ENCODE measurements at places on chromosomes 3 and 15.
A peak's percentile ranks its signal among the peaks of the same experiment; 100 is the strongest.

DNA sequence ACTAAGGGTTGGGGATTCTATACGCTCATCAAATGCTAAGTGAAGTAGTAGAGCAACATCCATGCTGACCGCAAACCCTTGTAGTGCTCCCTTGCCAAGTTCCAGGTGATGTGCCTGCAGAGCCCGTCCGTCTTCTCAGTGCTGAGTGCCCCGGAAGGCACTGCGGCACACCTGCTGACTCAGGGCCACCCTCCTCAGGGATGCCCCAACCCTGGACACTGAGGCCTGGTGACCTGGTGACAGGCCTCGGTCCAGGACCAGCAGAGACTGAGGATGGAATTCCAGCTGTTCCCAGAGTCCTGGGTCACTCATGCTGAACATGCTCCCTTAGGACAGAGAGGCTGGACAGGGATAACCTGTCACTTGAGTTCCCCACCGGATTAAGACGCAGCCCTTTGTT lies 422.5 kb downstream of the OCA2 start:
- no peak for DNase-seq

DNA sequence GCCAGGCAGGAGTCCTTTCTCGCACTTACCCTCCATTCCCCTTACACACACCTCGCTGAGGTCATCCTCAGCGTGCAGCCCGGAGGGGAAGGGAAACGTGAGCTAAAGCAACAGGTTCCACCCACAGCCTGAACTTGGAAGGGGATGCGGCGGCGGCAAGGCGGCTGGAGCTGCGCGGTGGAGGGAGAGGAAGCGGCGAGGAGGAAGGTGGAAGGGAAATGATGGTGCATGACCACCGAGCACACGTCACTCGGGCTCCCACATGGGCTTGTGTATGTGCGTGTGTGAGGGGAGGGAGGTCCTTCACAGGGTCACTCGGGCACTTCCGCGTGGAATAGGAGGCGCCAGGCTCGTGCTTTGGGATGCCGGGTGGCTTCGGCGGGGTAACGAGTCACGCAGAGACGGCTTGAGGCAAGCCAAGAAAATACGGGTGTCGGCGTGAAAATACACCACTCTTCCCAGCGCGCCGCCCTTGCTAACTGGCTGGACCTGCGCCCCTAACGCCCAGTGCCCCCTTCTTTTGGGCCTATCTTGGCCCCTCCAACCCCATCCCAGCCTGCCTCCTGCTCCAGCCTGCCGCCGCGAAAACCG lies 225.5 kb upstream of the IL12A start:
- DNase-seq = peak; percentile 90

DNA sequence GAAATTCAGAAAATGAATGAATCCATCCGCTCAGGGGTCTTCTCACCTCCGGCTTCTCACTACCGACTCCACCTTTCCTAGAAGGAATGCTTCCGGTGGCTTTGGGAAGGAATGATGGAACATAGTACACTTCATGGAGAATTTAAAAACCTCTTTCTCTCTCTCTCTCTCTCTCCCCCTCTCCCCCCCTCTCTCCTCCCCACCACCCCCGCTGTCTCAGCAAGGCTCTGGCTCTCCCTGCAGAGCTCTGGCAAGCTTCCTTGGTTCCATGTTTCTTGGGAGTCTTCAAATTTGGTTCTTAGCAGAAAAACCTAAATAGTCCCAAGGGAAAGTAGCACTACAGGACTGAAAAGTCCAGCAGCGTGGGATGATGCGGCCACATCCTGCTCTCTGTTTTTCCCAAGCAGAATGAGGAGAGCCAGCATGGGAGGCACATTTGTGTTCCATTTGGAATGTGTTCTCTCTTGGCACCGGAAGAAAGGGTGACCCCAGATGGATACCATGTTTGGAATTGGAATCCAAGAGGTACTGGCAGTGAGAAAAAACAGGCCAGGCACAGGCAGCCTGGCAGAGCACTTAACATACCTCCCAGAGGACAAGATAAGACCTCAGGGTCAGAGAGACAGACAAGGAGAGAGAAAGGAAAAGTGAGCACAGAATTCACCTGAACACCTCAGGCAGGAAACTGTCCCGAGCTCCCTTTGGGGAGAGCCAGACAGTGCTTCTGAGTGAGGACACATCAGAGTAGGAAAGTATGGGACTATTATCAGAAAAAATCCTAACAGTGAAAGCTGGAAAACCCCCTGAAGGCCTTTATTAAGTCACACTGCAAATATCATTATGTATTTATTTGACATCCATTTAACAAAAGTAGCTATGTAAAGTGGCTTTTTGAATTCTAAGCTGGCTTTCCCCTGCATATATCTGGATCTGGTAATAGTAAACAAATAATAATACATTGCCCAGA lies at the start of gene POPDC2:
Gene POPDC2 (minus strand): TSS at position 116 of the 967 bp plus-strand sequence. CDS start 166 bp downstream, outside the sequence.
- DNase-seq = no peak

DNA sequence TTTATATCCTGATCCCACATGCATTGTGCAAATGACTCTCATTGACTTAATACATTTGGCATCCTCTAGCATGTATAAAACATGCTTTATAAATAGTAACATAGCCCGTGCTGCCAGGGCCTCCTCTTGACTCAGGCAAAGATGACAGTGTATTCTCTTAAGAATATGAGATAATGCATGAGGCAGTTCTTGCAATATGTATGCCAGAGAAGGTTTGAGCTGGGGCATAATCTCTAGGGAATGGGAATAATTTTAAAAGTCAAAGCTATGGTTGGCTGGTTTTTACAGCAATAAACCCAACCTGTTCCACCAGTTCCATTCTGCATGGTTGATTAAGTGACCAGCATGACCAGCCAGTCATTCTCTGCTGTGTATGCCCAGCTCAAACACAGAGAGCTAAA lies 179.0 kb upstream of the PFN2 start:
- no peak for DNase-seq

DNA sequence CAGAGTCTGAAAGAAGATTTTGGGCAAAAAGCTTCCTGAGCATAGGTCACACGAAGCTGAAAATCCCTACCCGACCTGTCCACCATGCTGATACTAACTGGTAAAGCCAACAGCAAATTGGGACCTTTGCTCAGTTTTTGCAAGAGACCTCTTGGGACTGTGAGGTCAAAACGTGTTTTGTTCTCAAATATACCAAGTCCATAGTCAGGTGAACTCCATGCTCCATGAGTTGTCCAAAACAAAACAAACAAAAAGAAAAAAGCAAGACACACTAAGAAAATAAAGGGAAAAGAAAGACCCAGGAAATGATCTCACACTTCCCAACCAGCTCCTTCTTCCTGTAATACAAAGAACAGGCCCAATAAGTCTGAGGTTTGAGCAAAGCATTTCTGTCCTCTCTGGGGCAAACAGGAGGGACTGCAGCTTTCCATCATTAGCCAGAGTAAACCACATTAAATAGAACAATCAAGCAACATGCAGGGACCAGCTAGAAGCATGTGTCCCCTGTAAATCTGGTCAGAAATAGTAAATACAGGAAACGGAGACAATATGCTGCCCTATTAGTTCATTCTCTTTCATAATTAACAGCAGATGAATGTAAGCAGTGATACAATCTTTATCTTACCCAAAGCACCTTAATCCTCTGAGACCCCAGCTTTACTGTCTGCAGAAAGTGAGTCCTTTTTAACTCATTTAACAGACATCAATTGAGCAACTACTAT lies 125.0 kb upstream of the LIPC start:
- no peak for DNase-seq

DNA sequence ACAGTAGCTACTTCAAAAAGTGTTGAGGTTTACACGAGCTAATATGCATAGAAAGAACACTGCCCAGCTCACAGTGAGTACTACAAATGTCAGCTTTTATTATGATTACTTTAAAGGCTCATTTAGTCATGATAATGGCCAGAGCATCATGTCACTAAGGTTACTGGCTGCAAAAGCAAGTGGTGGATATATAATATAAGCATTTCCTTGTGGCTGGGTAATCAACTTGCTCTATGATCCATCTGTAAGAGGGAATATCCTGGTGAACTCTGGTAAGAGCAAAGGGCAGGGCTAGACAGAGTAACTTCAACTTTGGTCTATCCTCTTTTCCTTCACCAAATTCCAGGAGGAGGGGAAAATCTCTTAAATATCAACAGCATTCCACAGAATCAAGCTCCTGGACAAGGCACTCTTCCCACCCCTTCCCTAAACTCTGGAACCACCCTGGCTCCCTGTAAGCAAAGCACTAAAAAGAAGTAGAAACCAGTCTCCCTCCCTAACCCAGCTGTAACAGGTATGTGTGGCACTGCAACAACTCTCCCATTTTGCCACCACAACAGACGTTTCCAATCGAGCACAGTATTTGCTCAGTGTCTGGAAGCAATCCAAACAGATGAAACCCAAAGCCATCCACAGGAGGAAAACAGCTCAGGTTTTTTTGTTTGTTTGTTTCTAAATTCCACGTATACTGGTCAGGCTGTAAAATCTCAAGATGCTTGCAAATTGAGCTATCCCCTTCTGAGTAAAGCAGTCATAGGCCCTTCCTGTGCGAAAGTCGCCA lies 13.4 kb downstream of the B4GALT4 start:
- DNase-seq = no peak

DNA sequence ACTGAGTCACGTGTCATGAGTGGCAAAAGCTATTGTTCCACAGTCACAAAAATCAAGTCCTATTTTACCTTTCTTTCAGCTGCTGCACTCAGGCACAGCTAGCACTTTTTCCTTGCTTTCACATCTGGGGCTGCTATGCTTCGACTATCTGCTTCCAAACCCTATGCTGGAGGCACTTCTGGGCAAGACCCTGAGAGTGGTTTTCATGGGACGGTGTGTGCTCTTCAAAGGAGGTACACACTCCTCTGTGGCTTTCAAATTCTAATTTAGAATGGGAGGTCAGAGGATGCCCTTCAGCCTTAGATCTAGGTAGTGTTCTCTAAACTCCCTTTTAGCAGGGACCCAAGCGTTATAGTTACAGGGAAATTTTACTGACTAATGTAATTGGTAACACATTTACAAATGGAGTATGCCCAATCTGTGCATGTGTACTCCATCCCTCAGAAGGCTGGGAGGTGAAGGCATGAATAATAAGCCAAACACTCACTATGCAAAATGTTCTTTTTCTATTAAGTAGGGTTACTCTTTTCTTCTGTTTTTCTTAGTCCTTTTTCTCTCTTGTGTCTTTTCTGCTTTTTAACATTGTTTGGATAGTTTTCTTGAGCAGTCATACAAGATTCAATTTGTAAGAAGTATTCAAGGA lies 188.3 kb downstream of the LSAMP start:
- DNase-seq = no peak

DNA sequence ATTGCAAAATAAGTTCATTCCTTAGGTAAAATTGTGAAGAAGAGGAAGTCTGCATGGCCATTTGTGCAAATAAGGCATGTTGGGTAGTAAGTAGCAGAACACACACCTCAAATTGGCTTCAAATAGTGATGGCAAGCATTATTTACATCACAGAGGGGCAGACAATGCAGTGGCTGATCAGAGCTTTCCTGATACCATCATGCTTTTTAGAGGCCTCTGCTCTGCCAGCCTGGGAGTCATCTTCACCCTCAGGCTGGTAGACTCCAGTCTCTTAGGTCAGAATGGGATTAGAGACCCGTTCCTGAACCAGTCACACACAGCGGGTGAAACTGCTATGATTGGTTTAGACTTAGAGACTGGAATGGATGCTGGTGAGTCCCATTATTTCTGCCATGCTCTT lies 396.0 kb upstream of the MCTP2 start:
- DNase-seq = no peak

- DNase-seq = no peak
Measured at GRCh38 chr3:183353421-183353820, 75.0 kb downstream of the MCF2L2 start.
